ENCODE measurements at places on chromosomes 7 and 10. TPM values are rescaled to one million over a fixed set of nuclear protein-coding genes. Genes with fewer than 3 reads are reported as not detected.

DNA sequence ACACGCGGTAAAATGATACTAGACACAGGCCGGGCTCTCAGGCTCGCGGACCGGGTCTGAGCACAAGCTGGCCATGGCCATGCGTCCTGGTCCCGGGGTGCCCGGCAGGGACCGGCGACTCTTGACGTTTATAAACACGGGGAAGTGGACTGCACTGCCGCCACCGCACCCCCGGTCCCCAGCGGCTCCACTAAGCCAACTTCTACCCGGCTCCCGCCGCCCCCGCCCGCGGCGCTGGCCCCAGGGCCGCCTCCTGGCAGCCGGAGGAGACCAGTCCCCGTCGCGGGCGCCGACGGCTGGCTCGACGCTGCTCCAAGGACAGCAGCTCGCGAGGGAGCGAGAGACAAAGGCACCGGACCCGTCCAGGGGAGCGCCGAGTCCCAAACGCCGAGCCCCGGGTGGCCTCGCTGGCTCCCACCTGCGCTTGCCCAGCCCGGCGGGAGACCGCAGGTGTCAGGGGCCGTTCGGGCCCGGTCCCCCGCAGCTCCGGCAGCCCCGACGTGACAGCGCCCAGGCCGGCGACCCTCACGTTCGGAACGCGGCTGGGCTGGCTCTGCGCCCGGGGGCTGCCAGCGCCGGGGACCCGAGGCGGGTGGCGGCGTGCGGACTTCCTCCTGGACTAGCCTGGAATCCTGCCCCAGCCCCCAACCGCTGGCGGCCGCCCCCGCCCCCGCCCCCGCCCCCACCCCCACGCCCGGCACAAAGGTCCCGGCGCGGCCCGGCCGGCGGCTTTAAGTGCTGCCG is 517 bp downstream of the ITGB1 start:
- peak; percentile 91 for DNase-seq

SUN3 gene
- not detected for total RNA-seq

DNA sequence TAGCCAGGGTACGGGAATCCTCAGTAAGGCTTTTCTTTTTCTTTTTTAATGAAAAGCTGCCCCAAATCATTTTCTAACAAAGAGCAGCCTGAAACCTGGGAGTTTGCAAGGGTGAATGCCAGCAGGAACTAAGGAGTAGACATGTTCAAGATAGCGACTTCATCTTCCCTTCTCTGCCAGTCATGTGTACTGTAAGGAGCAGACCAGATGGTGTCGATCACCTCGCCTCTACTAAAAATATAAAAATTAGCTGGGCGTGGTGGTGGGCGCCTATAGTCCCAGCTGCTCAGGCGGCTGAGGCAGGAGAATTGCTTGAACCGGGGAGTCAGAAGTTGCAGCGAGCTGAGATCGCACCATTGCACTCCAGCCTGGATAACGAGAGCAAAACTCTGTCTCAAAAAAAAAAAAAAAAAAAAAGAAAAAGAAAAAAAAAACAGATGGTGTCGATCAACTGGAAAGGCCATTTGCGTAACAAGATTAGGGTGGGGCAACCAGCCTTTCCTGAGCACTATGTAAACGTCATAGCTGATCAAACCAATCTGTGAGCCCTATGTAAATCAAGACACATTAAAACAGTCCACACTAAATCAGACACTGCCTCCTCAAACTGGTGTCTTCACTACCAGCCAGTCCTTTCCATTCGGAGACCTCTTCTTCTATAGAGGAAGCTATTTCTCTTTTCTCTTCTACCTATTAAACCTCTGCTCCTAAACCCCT is 33.8 kb downstream of the NOLC1 start:
- DNase-seq = no peak

- no peak for DNase-seq
Measured at GRCh38 chr10:114539623-114540022, 118.5 kb downstream of the ABLIM1 start.

CALML5 gene
- total RNA-seq = not detected

ACTR3C gene
- 2.6 TPM for total RNA-seq

DNA sequence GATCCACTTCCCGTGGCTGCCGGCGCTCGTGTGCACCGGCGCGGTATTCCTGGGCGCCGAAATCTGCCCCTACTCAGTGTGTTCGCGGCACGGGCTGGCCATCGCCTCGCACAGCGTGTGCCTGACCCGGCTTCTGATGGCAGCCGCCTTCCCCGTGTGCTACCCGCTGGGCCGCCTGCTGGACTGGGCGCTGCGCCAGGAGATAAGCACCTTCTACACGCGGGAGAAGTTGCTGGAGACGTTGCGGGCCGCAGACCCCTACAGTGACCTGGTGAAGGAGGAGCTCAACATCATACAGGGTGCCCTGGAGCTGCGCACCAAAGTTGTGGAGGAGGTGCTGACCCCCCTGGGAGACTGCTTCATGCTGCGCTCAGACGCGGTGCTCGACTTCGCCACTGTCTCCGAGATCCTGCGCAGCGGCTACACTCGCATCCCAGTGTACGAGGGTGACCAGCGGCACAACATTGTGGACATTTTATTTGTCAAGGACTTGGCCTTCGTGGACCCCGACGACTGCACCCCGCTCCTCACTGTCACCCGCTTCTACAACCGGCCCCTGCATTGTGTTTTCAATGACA is 1.3 kb downstream of the CNNM1 start:
- no peak for DNase-seq

ELMO1 gene
- 48.9 TPM for total RNA-seq

DNA sequence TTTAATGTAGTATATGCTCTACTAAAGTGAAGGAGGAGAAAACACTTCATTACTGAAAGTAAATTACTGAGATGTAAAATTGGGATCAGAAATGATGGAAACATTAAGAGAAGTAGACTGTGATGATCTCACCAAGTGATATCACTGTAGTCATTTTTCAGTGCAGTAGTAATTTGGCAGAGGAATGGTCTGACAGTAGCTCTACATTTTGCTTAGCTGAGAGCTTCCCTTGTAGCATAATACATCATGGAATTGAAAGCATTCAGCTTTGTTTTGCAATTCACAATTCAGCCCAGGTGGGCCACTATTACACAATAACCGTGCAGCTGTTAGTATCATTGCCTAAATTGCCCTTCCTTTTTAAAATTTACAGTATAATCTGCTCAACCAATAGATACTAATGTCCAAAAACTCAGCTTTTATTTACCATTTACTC is 19.4 kb upstream of the CABCOCO1 start:
- DNase-seq = no peak

MIOS gene
- 26.2 TPM for total RNA-seq

DNA sequence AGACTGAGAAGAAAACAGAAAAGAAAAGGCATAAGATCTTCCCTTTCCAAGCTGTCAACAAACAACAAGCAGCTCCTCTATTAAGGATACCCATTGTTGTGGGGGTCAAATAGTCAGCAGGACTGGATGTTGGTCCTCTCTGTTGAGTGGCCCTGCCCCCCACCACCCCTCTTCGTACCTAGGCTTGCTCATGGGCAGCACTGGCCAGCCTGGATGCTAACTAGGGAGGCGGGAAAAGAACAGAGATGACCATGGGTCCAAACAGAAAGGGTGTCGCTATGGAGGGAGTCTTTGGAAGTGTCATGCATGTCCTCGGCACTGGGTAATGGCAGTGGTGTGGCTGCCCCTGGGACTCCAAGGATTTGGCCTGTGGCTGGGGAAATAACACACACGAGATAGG is 45.6 kb downstream of the SPDYE5 start:
- peak; percentile 53 for DNase-seq

TAS2R5 gene
- total RNA-seq = 1.1 TPM

CFAP43 gene
- 0.06 TPM for total RNA-seq

- DNase-seq = no peak
Measured at GRCh38 chr7:121331574-121331973, 2.8 kb downstream of the WNT16 start.

DNA sequence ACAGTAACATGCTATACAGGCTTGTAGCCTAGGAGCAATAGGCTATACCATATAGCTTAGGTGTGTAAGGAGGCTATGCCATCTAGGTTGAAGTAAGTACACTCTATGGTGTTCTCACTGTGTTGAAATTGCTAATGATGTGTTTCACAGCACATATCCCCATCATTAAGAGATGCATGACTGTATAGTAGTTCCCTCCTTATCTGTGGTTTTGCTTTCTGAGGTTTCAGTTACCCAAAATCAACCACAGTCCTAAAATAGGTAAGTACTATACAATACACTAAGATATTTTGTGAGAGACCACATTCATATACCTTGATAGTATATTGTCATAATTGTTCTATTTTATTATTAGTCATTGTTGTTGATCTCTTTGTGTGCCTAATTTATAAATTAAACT is 12.7 kb downstream of the FZD1 start:
- no peak for DNase-seq

DNAJB6 gene
- 110 TPM for total RNA-seq

GRCh38 chr7:6590645-6591110 is 857 bp downstream of the INTS15 start:
- DNase-seq = no peak

CCL24 gene
- total RNA-seq = not detected

DNA sequence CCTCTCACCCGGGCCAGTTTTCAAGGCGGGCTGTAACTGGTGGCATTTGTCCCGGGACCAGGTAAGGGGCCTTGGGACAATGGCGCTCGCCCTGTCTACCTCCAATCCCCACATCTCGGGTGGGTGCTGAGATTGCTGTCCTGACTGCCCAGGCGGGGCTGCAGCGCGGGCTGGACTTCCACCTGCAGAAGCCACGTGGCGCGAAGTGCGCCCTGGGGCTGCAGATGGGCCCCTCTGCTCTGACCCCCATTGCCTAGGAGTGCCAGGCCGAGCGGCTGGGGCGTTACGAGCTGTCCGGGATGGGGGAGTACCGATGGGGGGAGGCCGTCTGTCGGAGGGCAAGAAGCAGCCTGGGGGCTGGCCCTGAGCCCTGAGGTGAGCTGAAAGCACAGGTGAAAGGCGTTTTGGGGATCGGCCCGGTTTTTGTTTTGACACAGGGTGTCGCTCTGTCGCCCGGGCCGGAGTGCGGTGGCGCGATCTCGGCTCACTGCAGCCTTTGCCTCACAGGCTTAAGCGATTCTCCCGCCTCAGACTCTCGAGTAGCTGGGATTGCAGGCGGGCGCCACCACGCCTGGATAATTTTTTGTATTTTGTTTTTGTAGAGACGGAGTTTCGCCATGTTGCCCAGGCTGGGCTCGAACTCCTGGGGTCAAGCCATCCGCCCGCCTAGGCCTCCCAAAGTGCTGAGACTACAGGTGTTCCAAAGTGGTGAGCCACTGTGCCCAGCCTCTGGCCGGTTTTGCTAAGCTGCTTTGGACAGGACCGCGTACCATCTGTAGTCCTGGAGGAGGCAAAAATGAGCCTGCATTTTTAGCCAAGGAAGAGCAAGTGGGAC is at the start of gene SFXN2:
TSS of gene SFXN2 (plus strand) at position 16 of the 835 bp plus-strand sequence. CDS start 12,001 bp downstream, outside the sequence.
- DNase-seq = no peak

Measured in mesenteric fat pad (tissue), 1 donor.